ENCODE measurements at places on chromosomes 4 and X.
A peak's percentile ranks its signal among the peaks of the same experiment; 100 is the strongest.

- peak; percentile 76 for DNase-seq
These were observed 11.6 kb downstream of the SMIM20 start for GRCh38 chr4:25925486-25926201.

DNA sequence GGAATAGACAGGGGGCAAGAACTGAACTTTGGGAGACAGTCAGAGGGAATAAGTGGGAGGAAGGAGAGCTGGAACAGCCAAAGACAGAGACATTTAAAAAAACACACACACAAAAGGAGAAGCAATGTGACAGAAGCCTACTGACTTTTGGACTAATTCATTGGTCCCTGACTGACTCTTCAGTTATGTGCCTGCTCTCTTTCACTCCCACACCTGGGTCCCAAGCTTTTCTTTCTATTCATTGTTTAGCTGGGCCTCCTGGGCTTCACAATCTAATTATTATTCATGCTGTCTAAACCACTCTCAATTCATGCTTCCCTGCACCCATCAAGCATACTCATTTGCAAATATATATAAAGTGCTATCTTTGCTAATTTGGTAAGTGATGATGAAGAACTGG, 139.2 kb upstream of the IRS4 start:
- DNase-seq, result peak; percentile 3

DNA sequence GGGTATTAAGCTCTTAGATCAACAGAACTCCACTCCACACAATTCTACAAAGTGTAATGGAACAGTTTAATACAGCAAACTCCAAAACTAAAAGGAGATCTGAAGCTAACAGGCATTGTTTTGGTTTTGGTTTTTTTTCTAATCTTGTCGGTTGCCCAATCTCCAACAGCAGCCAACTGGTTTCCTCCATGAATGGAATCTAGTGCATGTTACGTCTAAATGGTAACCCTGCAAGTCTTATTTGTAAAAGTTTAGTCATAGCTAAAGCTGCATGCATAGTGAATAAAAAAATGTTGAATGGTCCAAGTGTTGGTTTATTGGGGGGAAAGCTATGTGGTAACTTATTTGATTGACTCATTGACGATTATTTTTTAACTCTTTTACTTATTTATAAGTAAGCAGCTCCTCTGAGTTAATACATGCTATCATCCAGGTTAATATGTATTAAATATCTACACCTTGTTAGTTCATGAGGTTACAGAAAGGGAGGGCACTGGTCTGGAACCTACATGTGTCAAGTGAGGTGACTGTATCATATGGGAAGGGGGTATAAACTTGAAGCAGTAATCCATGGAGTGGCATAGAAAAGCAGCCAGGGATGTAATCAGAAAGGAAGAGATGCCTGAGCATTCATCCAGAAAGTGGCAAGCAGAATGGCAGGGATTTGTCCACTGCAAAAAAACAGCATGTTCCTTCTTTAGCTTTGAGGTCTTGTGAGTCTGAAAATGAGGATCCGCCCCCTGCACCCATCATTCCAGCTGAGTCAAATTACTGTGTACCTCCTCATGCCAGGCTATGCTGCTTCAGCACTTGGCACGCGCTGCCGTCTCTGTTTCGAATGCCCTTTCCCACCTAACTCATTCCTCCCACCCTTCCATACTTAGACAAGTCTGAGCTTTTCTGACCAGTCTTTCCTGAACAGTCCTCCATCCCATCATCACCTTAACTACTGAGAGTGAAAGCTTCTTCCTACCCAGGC, 81.7 kb downstream of the PDGFC start:
- DNase-seq, result no peak

GRCh38 chr4:31290836-31291235, 570.7 kb downstream of the PCDH7 start:
- DNase-seq, result peak; percentile 59

- no peak for DNase-seq
These were observed 137.2 kb upstream of the PGRMC2 start for GRCh38 chr4:128424527-128425497.

DNA sequence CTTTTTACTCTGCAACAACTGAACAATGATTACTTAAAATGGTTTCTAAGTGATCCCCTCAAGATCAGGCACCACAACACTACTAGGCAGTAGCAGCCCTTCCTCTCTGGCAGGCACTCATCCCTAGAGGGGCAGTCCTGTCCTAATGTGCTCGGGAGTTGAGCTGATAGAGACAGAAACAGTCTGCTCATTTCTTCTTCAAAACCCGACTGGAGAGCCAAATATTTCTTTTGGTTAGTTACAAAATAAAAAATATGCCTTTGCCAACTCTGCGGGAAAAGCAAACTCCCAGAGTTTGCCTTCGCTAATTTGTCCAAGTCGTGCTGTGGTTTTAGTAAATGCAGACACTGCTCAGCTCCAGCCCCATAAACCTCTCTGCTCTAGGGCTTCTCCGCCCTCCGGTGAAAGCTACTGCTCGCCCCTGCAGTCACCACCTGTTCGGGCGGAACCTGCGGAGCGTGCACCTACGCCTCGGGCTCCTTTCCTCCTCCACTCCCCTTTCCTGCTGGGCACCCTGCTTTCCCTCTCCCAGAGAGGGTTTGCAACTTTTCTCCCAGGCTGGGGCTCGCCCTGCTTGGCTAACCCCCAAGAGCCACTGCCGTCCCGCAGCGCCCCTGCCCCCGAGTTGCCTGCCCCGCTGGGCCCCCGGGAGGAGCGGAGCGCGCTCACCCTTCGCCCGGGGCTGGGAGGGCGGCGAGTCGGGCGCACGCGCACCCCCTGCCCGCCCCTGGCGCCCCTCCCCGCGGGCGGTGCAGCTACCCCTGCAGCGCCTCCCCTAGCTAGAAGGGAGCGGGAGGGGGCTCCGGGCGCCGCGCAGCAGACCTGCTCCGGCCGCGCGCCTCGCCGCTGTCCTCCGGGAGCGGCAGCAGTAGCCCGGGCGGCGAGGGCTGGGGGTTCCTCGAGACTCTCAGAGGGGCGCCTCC, at the start of gene NPNT:
TSS of gene NPNT (plus strand) at position 812 of the 923 bp plus-strand sequence. CDS start 182 bp downstream, outside the sequence.
- peak; percentile 56 for DNase-seq

DNA sequence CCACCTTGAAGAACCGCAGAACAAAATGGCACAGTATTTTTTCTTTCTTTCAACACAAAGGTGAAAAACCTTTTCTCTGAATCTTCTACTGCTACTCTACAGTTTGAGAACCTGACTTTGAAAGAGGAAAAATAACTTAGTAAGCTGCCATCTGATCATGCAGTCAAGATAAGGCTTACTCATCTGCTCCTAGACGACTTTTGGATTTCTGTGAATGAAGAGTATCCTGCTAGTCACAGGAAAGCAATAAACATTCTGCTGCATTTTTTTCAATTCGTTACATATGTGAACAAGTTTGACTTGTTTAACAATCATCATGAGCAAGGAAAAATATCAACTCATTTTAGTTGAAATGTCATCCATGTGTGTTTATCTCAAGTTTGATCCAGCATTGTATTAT, 25.2 kb downstream of the TIGD2 start:
- no peak for DNase-seq

DNA sequence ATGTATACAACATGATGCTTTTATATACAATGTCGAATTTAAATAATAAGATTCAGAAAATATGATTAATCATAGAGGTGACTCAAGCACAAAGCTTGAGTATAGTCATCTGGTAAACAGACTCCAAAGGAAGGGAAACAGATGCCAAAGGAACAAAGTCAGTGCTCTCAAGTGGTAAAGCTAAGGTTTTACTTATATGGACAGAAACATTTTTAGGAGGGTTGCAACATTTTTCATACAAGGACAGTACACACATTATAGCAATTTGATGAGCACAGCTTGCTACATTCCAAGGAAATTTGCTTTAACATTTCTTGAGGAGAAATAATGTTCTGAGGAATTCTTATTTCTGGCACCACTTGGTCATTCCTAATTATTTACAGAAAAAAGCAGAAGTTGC, 333.4 kb upstream of the AADAT start:
- no peak for DNase-seq

- DNase-seq, result peak; percentile 49
These were observed 132.8 kb upstream of the GPR101 start for GRCh38 chrX:137166591-137166990.

DNA sequence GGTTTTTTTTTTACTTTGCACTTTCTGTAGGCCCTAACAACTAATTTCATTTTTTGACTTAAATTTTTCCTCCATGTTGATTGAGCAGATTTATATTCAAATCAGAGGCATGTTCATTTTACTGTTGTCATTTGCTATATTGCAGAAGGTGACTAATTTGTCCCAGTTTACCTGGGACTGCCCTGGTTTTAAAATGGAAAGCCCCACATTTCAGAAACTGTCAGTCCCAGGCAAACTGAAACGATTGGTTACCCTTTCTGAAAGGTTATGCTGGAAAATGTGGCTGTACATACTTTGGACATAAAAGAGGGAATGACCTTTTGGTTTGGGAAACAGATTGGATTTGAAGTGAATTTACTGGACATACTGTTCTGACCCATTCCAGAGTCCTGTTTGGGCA, 160.0 kb downstream of the SPCS3 start:
- no peak for DNase-seq

- DNase-seq, result peak; percentile 80
These were observed 175.8 kb upstream of the TECRL start for GRCh38 chr4:64584981-64585557.

- no peak for DNase-seq
These were observed 114.9 kb downstream of the EFHC2 start for GRCh38 chrX:44228621-44229020.

DNA sequence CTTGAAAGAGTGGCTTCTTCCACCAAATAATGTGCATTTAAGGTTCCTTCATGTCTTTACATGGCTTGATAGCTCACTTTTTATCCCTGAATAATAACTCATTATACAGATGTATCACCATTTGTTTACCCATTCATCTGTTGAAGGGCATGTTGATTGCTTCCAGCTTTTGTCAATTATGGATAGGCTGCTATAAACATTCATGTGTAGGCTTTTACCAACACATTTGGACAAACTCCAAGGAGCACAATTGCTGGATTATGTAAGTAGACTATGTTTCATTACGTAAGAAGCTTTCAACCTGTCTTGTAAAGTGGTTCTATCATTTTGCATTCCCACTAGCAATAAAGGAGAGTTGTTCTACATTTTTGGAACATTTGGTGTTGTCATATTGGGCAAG, 2637.0 kb downstream of the PCDH7 start:
- DNase-seq, result no peak

DNA sequence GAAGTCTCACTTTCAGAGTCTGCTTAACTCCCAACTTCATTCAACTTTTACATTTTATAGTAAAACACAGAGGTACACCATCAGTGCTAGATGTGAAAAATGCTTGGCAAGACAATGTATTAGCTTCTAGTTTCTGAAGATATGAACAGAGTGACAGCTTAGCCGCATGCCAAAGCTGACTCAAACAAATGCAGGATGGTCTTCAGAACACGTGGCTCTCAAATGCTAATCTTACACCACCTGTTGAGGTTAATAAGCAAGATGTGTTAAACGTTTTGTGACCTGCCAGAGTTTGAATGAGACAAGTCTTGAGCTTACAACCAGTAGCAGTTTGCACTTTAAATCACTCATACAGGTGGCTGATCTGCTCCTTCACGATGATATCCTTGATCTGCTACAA, 18.9 kb upstream of the GPM6B start:
- no peak for DNase-seq

DNA sequence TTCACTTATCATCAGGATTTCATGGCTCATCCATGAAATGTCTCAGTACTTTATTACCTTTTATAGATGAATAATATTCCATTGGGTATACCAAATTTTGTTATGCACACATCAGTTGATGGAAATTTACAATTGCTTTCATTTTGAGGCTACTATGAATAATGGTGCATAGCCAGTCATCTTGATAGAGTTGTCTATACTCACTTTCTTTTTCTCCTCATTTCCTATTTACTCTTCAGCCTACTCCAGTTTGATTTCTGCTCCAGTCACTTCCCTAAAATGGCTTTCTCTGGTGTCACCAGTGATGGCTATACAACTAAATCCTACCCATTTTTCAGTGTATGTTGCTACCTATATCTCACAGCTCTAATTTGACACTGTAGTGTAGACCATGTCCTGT, 743.5 kb upstream of the MAGEB2 start:
- no peak for DNase-seq

DNA sequence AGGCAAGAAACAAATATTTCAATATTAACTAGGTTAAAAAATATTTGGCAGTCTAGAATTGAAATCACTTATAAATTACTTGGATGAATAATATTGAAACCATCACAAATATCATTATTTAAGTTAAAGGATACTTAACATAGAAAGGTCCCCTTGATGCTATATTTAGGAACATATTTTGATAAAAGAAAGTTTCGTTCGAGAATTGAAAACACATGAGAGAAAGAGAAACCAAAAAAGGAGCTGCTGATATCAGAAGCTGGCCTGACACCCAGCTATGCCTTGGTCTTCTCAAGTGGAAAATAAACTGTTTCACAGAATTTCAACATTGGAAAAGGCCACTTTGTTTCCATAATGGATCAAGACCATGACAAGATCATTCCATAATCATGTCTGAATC, 762.4 kb downstream of the DMD start:
- no peak for DNase-seq

DNA sequence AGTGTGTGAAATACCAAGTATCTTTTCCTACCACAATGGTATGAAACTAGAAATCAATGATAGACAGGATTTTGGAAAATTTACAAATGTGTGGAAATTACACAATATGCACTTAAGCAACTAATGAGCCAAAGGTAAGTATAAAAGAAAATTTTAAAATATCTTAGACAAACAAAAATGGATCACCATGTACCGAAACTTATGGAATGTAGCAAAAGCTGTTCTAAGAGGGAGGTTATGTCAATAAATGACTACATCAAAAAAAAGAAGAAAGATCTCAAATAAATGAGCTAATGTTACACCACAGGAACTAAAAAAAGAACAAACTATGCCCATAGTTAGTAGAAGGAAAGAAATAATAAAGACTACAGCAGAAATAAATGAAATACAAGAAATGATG, 1084.1 kb downstream of the TECRL start:
- DNase-seq, result no peak

- peak; percentile 51 for DNase-seq
These were observed 507 bp downstream of the LIN54 start for GRCh38 chr4:83010111-83010521.

DNA sequence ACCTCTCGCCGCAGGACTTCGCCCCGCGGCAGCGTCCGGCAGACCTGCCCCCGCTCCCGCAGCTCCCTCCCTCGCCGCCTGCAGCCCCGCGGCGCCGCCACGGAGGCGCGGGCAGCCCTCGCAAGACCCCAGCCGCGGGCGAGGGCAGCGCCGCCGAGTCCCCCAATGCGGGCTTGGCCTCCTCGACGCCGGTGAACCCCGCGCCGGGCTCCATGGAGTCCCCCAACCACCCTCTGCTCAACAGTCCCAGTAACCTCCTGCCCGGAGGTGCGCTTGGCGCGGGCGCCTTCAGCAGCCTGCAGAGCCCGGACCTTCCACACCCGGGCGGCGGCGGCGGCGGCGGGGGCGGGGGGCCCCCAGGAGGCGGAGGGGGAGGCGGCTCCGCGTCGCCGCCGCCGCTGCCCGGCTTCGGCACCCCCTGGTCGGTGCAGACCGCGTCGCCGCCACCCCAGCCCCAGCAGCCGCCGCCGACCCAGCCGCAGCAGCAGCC, 1.2 kb downstream of the CPEB2 start:
- DNase-seq, result peak; percentile 66

All from GM23338 (cell line).